Tibial nerve (tissue), 4 donors: ENCODE measurements at places on chromosomes 7 and 10.

- no peak for DNase-seq
Measured at GRCh38 chr7:18471476-18472160, 23.9 kb upstream of the HDAC9 start.

DNA sequence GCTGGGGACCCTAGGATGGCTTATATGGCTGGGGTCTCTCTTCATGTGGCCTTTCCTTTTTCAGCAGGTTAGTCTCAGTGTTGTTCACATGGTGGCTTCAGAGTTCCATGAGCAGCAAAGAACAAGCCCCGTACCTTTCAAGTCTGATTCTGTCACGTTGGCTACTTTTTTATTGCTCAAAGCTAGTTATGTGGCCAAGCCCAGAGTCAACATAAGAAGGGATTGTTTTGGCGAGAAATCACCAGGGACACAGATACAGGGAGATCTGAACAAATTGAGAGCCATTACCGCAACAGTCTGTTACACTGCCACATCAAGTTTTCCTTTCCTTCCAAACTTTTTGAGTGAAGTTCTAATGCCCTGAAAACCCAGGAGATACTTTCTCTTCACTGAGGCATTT, 770.5 kb downstream of the LRMDA start:
- no peak for DNase-seq

DNA sequence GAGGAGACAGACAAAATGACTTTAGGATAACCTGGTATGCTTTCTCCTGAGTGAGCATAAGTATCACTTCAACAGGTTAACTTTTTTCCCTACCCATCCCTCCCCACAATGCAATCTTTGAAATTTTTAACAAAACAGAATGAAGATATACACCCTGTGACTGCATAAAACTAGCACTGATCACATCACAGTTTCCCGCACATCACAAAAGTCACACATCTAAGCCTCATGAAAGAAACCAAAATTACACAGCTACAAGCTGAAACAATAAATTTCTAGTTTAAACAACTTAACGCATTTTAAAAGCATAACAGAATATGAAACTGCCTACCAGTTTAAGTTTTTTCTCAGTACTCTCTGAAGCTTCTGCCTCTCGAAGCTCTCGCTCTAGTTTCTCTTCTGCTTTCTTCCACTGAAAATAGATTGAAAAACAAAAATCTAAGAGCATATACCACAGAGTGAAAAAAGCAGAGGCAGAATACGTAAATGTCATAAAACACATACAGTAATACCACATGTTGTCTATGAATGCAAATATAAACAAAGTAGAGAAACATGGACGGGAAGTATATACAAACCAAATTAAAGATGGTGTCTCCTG, 18.1 kb downstream of the NOC3L start:
- no peak for DNase-seq

- DNase-seq: no peak
Measured at GRCh38 chr10:71234970-71235685, 22.8 kb downstream of the UNC5B start.

- DNase-seq: no peak
Measured at GRCh38 chr10:5891009-5891408, 966 bp downstream of the FBH1 start.

DNA sequence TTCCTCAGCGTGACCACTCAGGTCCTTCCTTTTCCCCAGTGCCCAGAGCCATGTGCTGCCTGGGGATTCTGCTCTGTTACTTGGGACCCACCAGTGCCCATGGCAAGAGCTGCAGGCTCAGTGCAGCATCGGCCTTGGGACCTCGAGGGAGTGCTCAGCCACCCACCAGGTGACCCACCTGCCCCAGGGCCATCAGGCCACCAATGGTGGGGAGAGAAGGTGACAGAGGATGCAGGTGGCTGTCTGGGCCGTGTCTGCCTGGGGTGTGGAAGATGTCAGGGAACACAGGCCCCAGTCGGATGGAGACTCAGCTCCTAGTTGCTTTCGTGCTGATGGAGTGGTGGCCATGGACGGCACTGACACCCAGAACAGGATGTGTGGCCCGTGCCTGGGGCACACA, 104.7 kb upstream of the FAM20C start:
- no peak for DNase-seq

- no peak for DNase-seq
Measured at GRCh38 chr7:105205592-105206237, 183.0 kb downstream of the SRPK2 start.

GRCh38 chr10:97512993-97513392, 14.3 kb downstream of the UBTD1 start:
- no peak for DNase-seq

- DNase-seq: no peak
Measured at GRCh38 chr7:286266-286665, 3.7 kb upstream of the FOXL3 start.

DNA sequence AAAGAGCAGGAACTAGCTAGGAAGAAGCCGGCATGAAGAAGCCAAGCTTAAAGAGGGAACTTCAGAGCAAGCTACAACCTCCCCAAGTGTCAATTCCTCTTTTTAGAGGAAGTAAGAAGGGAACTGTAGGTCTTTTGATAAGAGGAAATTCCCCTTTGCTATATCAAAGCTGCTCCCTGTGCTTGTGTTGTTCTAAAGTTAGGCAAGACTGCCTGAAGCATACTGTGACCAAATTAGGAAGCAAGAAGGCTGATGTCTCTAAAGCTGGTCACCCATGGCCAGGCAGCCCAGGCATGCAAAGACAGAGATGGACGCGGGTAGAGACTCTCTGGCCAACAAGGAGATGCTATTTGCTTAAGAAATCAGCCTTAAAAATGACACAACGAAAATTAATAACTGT, 87.9 kb downstream of the RNF216 start:
- DNase-seq: no peak
